NCI-H446 treated with DMSO at 0.1 percent for 48 hours (cell line): ENCODE measurements at places on chromosomes 12 and 14.

GRCh38 chr12:86788661-86789060 lies 532.5 kb upstream of the MGAT4C start:
- DNase-seq = no peak

DNA sequence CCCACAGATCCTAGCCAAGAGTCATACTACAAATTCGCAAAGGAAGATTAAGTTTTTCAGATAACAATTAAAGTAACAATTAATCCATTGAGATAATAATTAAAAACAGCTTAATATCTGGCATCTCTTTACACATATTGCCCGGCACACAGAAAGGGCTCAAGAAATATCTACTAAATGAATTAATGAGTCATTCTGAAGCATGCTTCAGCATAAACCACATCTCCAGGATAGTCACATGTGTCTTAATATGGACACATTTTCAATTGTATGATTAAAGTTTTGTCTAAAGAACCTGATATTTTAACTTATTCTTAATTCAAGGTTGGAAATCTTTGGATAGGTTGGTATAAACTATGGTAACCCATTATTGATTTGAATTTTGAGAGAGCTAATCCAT lies 9.6 kb downstream of the ITPR2 start:
- no peak for DNase-seq

DNA sequence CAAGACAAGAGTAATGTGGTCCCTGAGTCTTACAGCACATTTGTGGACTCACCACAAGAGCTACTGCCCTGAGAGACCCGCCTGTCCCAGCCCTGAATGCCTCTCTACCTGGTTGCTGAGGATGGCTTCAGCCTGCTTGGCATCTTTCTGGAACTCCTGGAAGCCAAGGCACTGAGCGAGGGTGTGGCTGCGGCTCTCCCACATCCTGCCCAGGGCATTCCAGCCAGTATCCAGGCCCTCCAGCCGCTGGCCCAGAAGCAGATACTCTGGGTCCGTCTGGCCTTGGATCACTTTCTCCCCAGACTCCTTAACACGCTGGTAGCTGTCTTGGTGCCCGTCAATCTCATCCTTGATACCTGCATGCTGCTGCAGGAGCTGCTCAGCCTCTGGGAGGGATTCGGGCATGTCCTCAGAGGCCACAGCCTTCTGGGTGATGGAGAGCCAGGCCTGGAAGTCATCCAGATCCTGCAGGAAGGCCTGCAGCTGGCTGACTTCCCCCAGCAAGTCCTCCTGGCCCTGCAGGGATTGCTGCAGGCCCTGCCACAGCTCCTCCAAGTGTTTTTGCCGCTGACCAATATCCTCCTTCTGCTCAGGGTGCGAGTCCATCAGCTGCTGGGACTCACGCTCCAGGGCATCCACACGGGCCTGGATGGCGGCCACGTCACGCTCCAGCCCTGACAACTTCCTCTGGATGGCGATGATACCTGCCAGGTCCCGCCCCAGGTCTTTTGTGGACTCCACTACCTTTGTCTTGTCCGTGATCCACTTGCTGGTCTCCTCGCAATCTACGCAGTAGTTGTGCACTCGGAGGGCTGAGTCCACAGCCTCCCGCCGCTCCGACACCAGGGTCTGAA lies 82.3 kb downstream of the PLEKHG3 start:
- no peak for DNase-seq

GRCh38 chr14:39912192-39913100 lies 480.2 kb upstream of the FBXO33 start:
- DNase-seq = no peak

DNA sequence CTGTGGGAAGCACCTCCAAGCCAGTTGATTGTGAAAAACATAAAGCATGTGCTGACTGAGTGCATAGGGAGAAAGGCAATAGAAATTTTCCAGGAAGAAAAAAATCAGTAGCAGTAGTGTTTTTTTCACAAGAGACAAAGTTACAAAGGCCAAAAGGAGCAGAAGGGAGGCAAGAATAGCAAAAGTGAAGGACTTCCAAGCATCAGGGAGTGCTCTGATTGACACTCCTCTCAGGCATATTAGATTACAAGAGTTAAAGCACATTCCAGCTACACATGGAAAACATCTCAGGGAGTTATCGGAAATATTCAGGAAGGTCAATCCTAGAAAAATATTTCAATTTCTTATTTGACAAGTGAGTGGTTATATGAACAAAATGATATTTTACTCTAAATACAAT lies 508.0 kb downstream of the MDGA2 start:
- DNase-seq = no peak

DNA sequence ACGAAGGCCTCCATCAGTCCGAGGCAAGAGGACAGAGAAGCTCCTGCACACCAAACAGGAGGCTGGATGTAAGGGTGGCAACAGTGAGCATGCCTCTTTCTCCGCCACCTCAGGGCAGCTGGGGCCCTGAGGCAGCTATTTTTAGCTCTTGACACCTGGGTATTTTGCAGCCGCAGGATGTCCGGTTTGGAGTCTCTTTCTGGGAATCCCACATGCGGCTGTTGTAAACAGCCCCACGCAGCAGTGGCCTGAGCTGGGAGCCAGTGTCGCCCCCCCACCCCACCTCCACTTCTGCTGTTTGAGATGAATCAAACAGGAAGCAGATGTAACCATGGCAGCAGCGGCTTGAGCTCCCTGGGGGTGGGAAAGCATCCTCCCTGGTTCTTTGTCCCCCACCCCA lies 11.7 kb downstream of the HDAC7 start:
- no peak for DNase-seq

- DNase-seq = no peak
Measured at GRCh38 chr14:94124582-94125377, 4.6 kb downstream of the IFI27L2 start.

DNA sequence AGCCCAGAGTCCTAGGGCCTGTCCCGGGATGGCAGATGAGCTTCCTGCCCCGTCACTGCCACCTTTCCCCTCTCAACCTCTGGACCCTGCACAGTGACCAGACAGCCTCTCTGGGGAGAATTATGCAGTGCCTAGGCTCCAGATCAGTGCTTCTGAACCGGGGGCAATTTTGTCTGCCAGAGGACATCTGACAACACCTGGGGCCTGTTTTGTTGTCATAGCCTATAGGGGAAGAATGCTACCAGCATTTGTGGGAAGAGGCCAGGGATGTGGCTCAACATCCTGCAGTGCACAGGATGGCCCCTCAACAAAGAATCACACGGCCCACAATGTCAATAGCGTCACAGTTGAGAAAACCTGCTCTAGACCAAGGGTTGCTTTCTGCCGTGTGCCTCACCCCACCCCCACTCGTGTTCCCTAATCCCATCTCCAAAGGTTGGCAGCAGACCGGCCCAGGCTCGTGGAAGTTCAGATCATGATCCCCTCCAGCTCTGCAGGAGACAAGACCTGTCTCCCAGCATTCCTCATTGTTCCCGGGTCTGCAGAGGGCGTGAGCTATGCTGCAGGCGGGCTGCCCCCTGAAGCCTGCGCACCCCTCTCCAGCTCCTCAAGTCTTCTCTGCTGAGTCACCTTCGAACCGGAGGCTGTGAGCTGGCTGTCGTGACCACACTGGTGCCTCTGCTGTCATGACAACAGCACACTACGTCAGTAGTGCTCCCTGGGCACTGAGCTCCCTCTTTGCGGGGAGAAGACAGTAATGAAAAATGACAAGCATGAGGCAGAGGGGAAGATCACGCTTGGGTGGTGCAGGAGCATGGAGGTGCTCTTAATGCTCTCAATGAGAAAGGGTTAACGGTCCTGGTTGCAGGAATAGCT lies 2.0 kb upstream of the GAPDH start:
- DNase-seq = peak; percentile 31

- peak; percentile 43 for DNase-seq
Measured at GRCh38 chr14:29823816-29824215, 103.8 kb downstream of the PRKD1 start.

DNA sequence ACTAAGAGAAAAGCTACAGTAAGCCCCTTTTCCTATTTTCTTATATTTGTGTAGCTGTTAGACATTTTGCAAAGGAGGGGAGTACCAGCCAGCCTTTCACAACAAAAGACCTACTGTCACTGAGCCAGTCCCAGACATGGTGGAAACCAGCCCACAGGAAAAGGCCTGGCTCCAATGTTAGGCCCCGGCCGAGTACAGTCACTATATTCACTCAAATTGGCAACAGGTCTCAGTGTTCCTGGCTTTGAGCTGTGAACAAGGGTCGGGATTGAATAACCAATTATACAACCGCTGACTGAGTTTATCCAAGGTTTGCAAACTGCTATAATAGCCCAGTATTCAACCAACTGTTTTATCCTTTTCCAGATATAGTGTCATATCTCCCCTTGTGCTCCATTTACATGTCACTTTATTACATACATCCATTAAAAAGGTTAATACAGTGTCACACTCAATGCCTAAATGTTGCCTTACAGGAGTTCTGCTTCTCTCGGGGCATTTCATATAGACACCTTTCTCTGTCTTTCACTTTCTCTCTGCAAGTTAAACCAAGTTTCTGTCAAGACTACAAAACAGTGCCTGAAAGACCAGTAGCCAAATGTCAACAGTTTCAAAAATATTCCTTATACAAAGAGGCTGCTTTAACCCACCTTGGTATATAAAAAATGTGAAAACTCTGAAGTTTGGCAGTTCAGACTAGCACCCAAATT lies 178.1 kb downstream of the SOX5 start:
- DNase-seq = peak; percentile 83

DNA sequence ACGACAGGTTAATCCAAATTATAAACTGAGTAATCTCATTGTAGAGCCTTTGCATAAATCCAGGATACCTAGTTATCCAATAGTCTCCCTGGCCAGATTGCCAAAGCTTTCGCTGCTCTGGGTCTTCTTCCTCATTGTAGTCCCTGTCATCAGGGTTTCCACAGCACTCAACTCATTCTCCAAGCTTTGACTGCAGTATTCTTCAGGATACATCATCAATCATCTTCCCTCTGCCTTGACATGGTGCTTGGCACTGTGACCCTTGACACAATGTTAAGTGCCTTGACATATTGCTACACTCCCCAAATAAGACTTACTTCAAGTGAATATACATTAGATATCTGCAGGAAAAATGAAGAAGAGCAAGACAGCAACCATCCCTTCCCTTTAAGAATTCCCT lies 60.1 kb upstream of the RESF1 start:
- DNase-seq = no peak

- no peak for DNase-seq
Measured at GRCh38 chr14:100128688-100129087, 30.8 kb downstream of the DEGS2 start.

DNA sequence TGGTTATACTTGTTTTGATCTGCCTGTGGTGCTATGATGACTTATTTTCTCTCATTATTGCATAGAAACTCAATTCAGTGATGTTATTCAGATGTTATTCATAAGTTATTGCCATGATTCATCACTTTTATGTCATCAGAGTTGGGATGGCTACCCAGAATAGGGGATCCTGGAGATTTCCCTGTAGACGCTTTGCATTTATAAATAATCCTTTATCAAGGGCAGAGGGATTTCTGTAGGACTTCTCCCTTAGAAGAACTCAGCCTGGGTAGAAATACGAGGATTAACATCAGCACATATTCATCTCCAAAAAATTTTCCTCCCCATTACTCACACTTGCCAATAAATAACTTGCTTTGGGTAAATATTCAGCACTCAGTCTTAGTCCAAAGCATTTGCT lies 4.9 kb downstream of the GPRC5A start:
- DNase-seq = no peak

- peak; percentile 50 for DNase-seq
Measured at GRCh38 chr12:48995086-48995879, 3.9 kb downstream of the DDN start.

GRCh38 chr12:47328831-47329545 lies 249.2 kb upstream of the AMIGO2 start:
- DNase-seq = no peak

DNA sequence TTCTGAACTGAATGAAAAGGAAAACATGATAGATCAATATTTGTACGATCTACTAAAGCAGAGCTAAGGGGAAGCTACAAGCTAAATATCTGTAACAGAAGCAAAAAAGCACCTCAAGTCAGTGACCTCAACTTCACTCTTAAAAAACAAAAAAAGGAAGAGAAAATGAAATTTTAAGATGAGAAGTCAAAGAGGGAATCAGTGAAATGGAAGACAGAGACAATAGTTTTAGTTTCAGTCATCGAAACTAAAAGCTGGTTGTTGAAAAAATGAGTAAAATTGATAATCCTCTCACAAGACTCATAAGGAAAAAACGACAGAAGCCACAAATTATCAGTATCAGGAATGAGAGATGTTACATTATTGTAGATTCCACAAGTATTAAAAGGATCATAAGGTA lies 11.9 kb upstream of the SLC2A13 start:
- no peak for DNase-seq

GRCh38 chr12:15720295-15720694 lies 68.9 kb downstream of the EPS8 start:
- no peak for DNase-seq

GRCh38 chr14:20578325-20578724 lies 9.5 kb downstream of the RNASE11 start:
- DNase-seq = no peak

DNA sequence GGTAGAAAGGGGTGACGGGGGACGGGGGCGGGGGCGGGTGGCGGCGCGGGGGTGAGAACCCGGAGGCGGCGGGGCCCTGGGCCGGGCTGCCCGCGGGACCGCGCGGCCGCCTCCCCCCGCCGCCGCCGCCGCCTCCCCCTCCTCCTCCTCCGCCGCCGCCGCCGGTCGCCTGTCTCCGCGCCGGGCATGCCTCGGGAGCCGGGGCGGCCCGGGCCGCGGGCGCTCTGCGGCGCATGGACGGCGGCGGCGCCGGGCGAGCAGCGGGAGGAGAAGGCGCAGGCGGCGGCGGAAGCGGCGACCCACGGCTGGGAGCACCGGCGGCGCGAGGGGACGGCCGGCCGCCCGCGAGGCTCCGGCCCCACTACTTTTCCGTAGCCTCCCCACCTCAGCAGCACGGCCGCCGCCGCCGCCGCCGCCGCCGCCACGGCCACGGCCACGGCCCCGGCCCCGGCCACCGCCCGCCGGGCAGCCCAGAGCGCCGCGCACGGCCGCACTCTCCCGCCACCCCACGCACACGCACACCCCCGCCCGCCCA lies at the start of gene NPAS3:
Gene NPAS3, plus strand, starts transcription at position 161 of the 535 bp plus-strand sequence.
- DNase-seq = no peak

GRCh38 chr12:116471544-116471943 lies 87.6 kb upstream of the MAP1LC3B2 start:
- DNase-seq = no peak

DNA sequence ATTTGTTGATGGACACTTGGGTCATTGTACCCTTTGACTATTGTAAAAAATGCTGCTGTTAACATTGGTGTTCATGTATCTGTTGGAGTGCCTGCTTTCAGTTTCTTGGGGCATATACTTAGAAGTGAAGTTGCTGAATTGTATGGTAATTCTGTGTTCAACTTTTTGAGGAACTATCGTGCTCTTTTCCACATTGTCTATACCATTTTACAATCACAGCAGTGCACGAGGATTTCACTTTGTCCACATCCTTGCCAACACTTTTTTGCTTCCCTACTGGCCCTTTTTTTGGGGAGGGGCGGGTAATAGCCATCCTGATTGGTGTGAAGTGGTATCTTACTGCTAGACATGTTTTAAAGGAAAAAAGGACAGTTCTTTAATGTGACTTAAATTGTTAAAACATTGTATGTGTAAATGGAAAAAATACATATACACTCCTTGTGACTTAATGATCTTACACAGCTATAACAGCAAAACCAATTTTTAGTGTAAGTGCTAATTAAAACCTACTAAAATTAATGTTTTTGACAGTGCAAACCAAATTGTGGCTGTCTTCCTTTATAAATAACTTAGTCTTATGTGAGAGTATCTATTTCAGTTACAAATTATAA lies 52.7 kb downstream of the WNK1 start:
- DNase-seq = no peak

- DNase-seq = no peak
Measured at GRCh38 chr12:30930238-30930637, 3.7 kb downstream of the TSPAN11 start.

- no peak for DNase-seq
Measured at GRCh38 chr12:12474931-12475795, 87.5 kb downstream of the DUSP16 start.

- DNase-seq = no peak
Measured at GRCh38 chr12:26122061-26122680, 2.7 kb downstream of the BHLHE41 start.
